Stimulated activated CD8-positive, alpha-beta memory T cell treated with anti-CD3 and anti-CD28 coated beads, Interleukin-7, amount 100 ng/mL, for 48 hours (primary cell): ENCODE measurements at places on chromosomes 2 and 18.

DNA sequence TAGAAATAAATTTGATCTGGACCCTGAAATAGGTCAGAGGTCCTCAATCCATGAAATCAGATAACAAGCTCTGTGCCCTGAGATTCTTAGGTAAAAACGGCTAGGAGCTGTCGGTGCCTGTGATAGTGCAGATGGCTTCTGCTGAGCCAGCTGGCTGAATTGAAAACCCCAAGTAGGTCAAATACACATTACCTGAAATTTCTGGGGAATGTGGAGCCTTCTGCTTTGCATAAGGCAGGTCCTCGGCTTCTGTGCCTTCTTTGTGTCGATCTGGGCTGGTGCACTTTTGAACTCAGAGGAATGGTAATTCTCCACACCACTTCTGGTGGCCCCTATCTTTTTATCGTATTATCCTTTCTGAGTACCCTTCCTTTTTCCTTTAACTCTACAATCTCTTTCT lies 66.6 kb downstream of the CNTNAP5 start:
- no peak for DNase-seq

- DNase-seq: no peak
These were observed 73.1 kb downstream of the BOD1L2 start for GRCh38 chr18:57219964-57220363.

DNA sequence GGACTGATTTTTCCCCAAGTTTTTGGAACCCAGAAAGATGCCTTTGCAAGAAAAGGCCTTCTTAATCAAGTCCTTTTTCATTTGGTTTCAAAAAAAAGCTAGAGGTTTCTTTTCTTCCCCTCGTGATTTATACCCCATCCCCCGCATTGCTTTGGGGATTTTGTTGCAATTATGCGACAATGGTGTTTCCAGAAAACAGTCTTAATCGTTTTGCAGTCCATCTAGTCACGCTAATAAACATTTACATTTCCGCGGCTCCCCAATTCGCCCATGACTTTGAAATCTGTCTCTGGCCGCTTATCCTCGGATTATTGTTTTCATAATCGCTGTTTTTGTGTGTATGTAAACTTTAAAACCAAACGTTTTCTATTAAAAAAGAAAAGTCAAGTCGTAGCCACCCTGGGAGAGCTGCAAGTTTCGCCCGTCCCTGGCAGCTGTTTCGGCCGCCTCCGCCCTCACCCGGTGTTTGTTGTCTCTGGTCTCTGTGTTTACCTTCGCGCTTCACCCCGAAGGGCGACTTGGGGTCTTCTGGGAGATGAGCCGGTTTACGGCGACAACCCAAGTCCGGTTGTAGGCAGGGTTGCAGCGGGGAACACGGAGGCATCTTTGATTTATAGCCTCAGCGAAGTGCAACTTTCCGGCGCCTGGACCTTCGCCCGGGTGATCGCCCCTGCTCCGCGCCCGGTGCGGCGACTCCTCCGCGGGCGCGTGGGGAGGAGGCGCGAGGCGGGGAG lies 667 bp downstream of the SP9 start:
- no peak for DNase-seq

DNA sequence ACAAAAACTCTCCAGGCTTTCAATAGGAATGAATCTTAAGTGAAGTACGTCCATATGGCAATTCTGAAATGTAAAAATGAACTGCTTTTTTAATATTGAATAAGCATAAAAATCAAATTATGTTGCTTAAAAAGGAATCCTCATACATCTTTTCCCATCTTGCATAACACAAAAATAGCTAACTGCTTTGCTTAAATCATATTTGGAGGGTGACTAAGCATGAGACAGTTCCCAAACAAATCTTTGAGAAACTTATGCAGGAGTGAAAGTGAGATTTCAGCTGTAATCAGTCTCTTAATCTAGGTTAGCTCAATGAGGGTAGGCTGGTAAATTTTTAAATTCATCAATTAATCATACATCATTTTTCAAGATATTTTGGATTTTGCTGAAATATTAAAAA lies 111.5 kb downstream of the MBD5 start:
- DNase-seq: no peak

GRCh38 chr2:16327326-16327725 lies 338.3 kb downstream of the CYRIA start:
- no peak for DNase-seq

GRCh38 chr2:121596221-121597080 lies 52.8 kb downstream of the CLASP1 start:
- no peak for DNase-seq

- DNase-seq: no peak
These were observed 50.4 kb upstream of the BZW1 start for GRCh38 chr2:200761266-200761665.

- no peak for DNase-seq
These were observed 5.4 kb upstream of the HPCAL1 start for GRCh38 chr2:10297191-10297830.

GRCh38 chr2:138255670-138256069 lies 245.9 kb upstream of the SPOPL start:
- DNase-seq: no peak

- no peak for DNase-seq
These were observed 1.0 kb downstream of the CXCR4 start for GRCh38 chr2:136116813-136117390.

GRCh38 chr2:86337244-86337835 lies at the start of gene REEP1:
REEP1 (minus strand) TSS chr2:86337626; CDS start chr2:86337510, 116 bp downstream.
- no peak for DNase-seq

- DNase-seq: no peak
These were observed 17.3 kb downstream of the BOLA3 start for GRCh38 chr2:74130211-74130995.

- no peak for DNase-seq
These were observed 81.6 kb upstream of the TMEM17 start for GRCh38 chr2:62587592-62587991.

GRCh38 chr2:44680424-44680971 lies 261.0 kb upstream of the SIX3 start:
- DNase-seq: no peak

GRCh38 chr2:156192468-156192867 lies 140.1 kb downstream of the NR4A2 start:
- no peak for DNase-seq

DNA sequence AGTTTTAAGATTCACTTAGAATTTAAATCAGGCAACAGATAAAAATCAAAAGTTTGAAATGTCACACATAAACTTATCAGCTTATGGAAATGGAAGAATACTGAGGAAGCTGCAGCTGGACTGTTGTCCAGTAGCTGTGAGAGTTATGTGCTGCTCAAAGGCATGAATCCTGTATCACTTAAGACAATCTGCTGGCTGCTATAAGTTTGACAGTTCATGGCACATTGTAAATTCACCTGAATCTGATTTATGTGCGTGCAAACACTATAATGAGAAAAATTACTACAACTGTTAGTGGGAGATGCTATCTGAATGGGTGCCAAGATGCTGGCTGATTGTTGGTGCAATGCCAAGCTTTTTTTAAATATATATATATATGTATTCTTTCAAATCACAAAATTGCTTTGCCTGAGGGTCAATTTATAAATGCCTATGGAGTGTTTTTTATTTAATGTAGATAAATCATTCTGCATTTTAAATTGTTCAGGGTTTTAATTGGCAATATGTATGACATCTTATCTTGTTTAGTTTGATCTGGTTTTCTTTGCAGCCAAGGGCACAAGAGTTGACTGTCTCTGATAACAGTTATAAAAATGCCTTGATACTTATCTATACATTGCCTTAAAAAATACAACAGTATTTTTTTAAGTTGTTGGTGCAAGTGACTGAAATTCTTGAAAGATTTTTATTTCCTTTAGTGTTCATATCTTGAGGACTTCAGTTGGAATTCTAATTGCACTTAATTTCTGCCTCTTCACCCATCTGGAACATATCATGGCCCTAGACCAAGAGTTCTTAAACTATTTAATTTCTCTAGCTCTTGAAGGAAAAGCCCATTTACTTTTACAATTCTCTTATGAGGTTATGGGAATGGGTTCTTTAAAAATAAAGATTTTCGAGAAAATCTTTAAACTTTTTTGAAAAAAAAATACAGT lies 48.7 kb downstream of the CAVIN2 start:
- no peak for DNase-seq

DNA sequence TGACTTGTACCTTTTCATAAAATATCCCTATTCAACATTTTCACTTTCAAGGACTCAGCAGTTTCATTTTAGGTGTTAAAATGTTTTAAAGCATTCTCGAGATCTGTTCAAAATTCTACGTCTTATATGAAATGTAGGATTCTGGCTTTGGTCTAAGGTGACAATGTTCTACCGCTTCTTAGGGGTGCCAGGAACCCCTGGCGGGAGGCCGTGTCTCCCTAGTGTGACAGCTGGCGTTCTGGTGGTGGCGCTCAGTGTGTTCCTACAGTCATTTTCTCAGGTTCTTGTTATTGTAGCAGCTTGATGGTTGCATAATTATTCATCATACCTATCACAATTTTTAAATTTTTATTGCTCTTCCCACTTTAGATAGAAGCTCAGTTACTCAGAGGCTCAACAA lies 204.6 kb downstream of the AGAP1 start:
- DNase-seq: no peak

- DNase-seq: no peak
These were observed 177.6 kb upstream of the BCL2L11 start for GRCh38 chr2:110943070-110943634.

- DNase-seq: no peak
These were observed 20.2 kb downstream of the GREB1L start for GRCh38 chr18:21262244-21262643.

DNA sequence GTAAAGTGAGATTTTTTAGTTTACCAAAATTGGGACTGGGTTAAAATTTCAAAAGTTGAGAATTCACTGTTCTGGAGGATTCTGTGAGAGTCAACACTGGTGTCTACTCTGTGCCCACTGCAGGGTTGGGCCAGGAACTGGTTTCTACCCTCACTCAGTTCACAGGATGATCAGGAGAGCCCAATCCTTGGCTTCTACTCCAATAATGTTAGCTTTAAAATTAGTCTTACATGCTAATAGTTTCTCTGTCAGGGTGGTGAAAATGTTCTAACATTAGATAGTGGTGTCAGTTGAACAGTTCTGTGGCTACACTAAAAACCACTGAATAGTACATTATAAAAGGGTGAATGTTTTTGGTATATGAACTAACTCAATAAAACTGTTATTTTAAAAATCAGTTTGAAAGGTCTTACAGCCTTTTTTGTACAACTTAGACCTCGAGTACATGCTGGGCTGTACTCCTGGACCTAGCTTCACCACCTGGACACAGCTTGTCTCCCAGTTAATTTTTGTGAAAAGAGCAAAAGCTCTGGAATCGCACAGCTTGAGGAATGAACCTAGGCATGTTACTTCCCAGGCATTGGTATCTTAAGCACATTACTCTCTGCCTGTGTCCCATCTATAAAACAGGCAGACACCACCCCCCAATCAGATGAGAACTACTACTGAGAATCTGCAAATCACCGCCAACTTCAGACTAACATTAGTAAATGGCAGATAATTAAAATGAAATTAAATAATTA lies 44.4 kb downstream of the ACVR1 start:
- no peak for DNase-seq

DNA sequence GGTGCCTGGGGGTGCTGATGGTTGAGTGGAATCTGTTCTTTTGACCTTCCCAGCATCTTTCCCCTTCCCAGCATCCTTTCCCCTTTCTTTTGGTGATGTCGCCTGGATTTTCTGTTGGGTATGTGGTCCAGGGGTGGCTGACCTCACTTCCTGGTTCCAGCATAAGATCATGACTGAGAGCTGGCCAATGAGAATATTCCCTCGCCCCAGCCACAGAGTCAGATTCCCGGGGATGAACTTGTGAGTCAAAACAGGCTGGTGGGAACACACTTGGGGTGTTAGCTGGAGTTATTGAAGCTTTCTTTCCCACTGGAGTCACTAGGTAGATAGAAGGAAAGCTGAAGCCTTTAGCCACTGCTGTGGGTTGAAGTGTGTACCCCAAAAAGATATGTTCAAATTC lies 28.0 kb upstream of the FOSL2 start:
- DNase-seq: no peak
